ENCODE measurements at places on chromosomes 5 and 9. TPM values are rescaled to one million over a fixed set of nuclear protein-coding genes. Genes with fewer than 3 reads are reported as not detected.

GRCh38 chr5:115460472-115460871, 84.1 kb downstream of the FEM1C start:
- peak; percentile 96 for DNase-seq

CCIN gene
- total RNA-seq, result 0.03 TPM

STKLD1 gene
- total RNA-seq, result not detected

- no peak for DNase-seq
These were observed 34.7 kb upstream of the GFPT2 start for GRCh38 chr5:180387798-180388197.

GPR151 gene
- not detected for total RNA-seq

DNA sequence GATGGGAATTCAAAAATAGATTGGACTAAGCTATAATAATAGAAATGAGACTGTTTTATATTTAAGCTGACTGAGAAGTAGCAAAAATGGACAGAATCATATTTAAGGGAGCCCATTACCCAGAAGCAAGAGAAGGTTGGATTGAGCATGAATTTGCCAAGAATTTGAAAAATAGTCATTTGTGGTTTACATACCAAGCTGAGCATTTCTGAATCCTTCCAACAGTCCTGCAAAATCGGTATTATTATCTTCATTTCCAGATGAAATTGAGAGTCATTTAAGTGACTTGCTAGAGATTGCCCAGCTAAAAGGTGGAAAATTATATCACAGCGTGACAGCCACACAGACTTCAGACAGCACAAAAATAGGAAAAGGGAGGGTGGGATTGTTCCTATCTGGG, 48.4 kb downstream of the TNFSF15 start:
- no peak for DNase-seq

DNA sequence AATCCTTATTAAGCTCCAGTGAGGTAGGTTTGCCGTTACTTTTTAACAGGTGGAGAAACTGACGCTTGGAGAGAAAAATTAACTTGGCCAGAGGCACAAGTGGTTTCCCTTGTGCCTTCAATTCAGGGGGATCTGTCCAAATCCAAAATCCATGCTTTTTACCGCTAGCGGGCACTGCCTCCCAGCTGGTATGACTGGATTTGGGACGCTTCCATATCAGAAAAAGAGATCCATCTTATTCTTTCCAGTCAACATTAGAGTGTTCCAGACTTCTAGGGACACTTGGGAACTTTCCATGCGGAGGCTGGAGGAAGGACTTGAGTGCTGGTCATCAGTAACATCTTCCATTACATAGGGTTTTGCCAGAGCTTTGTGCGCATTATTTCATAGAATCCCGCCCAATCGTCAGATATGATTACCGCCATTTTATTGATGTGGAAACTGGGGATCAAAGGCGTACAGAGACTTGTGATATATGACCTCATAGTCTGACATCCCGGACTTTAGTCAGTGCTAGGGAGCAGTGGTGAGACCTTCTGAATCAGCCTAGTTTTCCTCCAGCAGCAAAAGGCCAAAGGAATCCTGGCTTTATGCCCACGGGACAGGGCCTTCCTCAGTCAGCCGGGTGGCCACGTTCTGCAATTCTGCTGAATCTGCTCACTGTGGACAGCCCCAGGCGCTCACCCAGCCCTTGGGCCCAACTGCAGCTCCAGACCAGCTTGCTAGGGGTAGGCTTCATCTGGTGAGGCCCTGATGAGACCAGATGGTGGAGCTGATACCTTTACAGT, 1.1 kb upstream of the GNPDA1 start:
- peak; percentile 55 for DNase-seq

DNA sequence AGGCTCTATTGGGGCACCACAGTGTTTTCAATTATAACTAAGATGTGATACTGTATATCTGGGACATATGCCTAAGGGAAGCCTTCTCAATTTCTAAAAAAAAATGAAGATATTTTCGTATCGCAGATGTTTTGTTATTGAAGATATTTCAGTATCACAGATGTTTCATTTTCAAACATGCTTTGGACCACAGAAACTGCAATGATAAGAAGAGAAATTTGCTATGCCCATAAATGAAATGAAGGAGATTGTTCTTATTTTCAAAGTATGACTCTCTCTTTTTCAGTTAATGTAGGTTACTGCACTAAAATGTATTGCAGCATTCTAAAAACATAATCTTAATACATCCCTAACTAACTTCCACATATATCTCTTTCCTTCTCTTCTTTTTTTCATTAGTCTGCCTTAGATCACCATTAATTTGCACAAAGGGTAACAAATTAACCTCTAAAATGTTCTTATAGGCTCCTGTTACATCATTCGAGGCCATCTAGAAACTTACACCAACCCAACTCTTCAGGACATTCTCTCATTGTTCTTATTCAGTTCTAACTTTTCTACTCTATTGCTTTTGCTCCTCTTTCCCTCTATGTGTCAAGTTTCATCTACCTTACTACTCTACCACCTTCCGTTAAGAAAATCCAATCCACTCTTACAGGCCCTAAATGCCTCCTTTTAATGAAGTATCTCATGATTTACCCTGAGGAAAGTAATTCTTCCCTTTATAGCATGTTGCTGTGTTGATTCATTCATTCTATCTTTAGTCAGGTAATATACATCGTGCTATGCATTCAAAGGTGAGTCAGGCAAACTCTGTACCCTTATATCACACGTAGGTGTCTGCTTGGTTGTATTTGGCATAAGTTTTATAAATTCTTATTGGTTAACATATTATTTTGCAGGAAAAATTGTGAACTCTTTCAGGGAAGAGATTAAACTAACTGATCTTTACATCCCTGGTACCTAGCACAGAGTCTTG, 70.5 kb downstream of the ST8SIA4 start:
- DNase-seq, result no peak

DNA sequence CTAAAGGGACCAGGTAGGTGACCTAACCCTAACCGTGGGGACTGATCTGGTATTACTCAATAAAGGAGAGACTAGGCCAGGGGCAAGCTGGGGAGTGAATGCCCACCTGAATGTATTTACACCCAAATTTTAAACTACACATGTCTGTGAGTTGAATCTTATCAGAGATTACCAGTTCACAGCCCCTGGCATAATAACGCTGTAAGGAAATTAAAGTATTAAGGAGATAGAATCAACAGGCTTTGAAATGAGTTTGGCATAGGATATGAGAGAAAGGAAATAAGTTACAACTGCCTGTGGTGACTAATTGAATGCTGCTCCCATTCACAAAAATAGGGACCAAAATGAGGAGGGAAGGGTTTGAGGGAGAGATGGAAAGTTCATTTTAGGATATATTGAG, 593.3 kb downstream of the CSNK1G3 start:
- no peak for DNase-seq

- no peak for DNase-seq
These were observed 124.7 kb upstream of the IRX2 start for GRCh38 chr5:2876183-2876582.

C1QTNF2 gene
- 0.33 TPM for total RNA-seq

DNA sequence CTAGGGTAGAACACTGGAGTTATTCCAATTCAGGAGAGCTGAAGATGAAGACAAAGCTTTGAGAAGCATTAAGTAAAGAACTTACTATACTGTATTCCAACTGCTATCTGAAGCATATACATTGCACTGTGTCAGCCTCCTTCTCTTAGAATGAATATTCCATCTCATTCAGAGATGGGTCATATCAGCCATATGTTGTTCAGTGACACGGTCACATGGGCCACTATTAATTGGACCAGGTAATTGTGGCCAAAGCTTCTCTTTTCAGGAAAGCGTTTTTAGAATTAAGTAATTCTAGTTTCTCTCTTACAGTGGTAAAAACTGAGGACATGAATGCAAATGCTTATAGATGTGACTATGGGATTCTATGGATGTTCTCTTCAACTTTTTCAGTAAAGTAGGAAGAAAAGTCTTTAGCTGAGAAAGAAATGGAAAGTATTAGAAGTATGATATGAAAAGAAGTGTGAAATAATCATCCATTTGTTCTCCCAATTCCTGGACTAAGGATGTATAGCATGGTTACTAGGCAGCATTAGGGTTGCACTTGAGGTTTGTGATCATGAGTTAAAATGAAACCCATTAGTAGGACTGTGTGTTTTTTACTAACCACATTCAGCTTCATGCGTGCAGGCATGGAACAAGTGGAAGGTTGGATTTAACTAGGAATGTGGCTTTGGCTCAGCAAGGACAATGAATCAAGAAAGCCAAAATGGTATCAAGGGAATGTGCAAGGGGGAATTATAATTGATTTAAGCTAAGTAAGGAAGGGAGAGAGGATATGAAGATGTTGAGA, 40.9 kb downstream of the CETN3 start:
- no peak for DNase-seq

DNA sequence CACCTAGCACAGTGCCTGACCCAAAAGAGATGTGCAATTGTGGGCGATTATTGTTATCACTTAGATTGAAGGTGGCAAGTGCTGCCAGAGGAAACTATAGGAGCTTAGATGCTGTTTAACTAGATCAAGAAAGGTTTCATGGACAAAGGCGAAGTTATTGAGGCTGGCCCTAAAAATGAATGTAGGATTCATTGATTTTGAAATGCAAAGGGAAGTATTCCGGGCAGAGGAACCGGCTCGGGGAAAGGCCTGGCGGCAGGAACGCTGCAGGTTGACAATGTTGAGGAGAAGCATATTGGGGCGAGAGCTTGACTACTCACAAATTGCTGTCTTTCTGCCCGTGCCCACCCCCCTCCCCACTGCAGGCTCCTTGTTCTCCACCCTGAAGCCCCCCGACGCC, 37.4 kb upstream of the TTC1 start:
- no peak for DNase-seq

- DNase-seq, result no peak
These were observed 292.3 kb upstream of the CD180 start for GRCh38 chr5:67488885-67489284.

DNA sequence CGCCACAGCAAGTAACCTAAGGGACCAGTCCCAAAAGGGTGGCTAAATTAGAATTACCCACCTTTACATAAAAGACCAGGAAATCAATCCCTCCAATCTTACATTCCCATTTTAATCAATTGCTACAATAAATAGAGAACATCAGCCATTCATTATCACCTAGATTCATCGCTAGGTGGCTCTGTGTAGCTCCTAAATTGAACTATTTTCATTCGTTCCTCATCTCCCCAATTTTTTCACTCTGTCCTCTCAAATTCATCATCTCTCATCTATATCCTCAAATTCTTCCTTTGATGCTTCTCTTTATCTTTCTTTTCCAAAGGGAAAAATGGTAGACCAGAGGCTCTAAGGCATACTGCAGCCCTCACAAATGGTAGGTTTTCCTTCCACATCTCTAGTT, 108.2 kb upstream of the TNC start:
- no peak for DNase-seq

CCDC171 gene
- 0.77 TPM for total RNA-seq

GRCh38 chr5:122661496-122662180, 113.2 kb upstream of the SNX2 start:
- no peak for DNase-seq

All from HT1080 (cell line).